ENCODE measurements at places on chromosomes 11 and 22.

DNA sequence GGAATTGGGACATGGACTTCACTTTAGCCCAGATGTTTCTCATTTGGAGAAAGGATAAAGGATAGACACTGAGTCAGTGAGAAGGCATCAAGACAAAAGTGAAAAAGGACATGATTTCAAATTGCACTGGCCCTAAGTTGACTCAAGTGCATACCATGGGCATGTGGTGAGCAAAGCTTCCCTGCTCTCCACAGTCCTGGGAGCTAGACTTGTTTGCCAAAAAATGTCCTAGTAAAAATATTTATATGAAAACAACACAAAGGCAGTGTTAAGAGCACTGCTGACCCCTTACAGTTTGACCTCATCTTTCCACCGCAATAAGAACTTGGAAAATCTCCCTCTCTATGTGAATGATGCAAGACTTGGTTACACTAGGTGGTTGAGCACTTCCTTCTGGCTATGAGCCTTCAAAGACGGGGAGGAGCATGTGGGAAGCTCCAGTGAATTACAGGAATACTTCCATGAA lies 46.5 kb upstream of the FIBIN start:
- no peak for DNase-seq

DNA sequence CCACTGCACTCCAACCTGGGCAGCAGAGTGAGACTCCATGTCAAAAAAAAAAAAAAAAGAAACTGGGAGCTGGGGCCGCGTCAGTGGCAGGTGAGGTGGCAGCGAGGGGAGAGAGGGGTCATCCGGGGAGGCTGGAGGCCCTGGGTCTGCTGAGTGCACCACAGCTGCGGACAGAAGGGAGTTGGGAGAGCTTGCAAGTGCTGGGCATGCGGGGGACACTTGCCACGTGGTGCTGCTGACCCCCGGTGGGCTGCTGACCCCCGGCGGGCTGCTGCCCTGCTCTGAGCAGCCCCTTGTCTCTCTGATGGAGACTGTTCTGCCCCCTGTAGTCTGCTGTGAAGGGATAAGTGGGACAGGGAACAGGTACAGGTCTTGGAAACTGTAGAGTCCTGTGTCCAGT lies 2.6 kb downstream of the DRAP1 start:
- DNase-seq, result no peak

- no peak for DNase-seq
Measured at GRCh38 chr22:23903328-23903971, 9.3 kb downstream of the MIF start.

GRCh38 chr22:18955696-18956095 lies 19.6 kb upstream of the PRODH start:
- no peak for DNase-seq

DNA sequence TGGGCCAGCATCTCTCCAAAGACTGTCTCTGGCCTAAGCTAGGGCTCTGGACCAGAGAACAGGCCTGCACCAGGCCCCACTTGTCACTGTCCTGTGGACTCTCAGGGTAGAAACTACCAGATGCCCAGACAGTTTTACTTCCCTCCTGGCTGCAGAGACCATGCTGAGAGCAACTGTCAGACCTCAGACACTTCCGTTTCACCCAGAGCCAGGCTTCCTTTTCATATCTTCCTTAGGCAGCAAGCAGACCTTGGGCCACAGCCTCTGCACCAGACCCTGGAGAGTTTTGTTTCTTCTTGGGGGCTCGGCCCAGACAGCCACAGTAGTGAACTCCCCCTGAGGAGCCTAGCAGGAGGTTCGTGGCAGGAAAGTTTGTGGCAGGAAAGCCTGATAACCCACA lies 12.1 kb upstream of the FCHSD2 start:
- DNase-seq, result no peak

GRCh38 chr11:119344291-119345010 lies 2.1 kb downstream of the MFRP start:
- DNase-seq, result no peak

- DNase-seq, result no peak
Measured at GRCh38 chr22:39392341-39392948, 7.1 kb upstream of the TAB1 start.

GRCh38 chr11:10538924-10539323 lies 2.1 kb downstream of the RNF141 start:
- no peak for DNase-seq

DNA sequence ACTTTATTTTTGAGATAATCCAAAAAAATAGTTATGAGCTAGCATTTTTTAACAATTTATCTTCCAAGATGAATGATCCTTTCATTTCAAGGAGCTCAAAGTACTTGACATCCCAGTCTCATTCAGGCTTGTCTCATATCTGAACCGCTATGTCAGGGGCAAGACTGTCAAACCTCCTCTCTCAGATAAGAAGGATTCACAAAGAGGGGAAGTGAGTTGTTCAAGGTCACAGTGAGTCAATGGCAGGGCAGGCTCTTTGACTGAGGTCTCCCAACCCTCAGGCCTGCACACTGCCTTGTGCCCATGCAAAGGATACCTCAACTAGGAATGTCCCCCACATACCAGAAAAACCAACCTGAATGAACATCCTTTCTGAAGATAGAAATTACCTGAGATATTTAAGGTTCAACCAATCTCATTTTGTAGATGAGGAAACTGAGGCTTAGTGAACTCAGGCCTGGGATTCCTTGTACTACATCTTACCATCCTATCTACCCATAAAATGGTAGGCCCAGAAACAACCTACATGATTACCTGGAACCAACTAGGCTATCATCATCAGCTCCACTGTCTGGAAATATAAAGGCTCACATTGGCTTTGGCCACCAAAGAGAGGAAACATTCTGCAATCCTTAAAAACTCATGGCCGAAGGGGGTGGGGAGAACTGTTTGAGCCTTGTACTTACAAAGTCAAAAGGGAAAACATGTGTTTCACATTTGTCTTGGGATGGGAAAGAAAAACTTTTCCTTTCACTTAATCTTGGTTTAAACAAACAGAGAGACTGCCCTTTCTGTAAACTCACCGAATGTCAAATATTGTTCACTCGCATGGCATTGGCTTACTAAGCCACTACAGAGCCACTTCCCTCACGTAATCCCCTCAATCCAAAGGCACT lies 51.1 kb downstream of the LIF start:
- DNase-seq, result no peak

GRCh38 chr11:74318241-74318932 lies 6.9 kb upstream of the P4HA3 start:
- DNase-seq, result no peak

GRCh38 chr11:36373016-36374010 lies 77.2 kb downstream of the PRR5L start:
- DNase-seq, result no peak

DNA sequence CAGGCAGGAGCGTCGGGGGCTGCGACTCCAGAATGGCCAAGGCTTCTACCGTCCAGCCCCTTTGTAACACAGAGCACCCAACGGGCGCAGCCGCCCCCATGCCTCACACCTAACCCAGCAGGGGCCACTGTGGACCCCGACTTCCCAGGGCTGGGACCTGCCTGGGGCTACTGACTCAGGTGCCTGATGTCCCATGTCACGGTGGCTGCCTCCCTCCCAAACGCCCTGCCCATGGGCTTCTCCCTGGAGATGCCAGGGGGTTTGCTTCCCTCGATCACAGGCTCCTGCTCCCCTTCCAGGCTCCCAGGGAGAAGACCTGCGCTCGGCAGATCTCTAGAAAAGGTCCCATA lies 84.0 kb downstream of the MYEOV start:
- DNase-seq, result no peak

GRCh38 chr11:67577951-67578350 lies 5.7 kb upstream of the GSTP1 start:
- no peak for DNase-seq

- DNase-seq, result no peak
Measured at GRCh38 chr11:113043698-113044097, 82.5 kb downstream of the NCAM1 start.

DNA sequence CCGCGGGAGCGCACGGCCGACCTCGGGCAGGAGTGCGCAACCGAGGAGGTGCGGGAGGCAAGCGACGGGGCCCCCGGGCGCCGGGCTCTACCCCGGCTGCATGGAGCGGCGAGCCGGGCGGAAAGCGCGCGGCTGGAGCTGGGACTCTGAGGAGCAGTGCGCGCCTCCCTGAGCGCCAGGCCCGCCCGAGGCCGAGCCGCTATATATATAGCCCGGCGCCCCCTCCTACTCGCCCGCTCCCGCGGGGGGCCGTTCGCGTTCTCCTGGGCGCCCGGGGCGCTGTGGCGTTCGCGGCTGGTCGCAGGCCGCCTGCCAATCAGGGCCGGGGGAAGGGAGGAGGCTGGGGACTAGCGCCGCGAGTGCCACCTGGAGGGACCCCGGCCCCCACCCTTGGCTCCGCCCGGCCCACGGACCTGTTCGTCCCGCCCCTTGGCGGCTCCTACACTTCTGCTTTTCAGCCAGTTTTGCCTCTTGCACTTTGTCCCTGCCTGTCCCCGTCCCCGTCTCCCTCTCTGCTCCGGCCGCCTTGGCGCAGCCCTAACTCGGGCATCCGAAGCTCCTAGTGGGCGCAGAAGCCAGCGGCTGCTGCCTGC lies at the start of gene FGF4:
Gene FGF4 (minus strand): TSS at position 179 of the 593 bp plus-strand sequence. CDS start 257 bp downstream, outside the sequence.
- DNase-seq, result no peak

- DNase-seq, result no peak
Measured at GRCh38 chr11:96215110-96215782, 127.7 kb downstream of the MAML2 start.

DNA sequence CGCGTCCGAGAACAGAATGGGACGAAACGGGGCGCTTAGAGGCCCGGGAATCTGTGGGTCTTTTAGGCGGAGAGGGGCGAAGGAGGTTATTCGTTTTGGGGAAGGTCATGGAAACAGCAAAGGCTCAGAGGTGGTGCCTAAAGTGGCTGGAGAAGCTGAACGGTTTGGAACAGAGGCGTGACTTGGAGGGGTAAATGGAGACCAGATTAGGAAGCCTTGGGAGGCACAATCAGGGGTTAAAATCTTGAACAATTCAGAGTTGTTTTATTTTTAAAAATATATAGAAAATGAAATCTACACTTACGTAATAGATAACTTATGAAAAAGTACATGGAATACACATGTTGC lies 247 bp upstream of the PLAAT5 start:
- no peak for DNase-seq

GRCh38 chr11:93484716-93485115 lies 58.5 kb downstream of the SMCO4 start:
- DNase-seq, result no peak

DNA sequence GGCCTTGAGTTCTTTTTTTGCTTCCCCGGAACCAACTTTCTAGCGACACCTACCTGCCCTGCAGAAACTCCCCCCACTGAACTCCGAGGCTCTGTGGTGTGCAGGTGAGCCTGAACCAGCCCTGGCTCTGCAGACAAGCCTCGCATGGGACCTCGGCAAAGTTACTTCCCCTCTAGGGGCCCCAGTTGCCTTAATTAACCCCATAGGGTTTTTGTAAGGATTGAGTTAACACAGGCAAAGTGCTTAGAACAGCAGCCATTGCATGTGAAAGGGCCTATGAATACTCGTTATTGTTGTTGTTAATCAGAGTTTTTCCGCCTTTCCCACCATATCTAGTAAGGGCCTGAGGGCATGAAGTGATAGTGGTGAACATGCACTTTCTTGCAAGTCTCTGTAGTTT lies 12.6 kb upstream of the SYT13 start:
- DNase-seq, result no peak

DNA sequence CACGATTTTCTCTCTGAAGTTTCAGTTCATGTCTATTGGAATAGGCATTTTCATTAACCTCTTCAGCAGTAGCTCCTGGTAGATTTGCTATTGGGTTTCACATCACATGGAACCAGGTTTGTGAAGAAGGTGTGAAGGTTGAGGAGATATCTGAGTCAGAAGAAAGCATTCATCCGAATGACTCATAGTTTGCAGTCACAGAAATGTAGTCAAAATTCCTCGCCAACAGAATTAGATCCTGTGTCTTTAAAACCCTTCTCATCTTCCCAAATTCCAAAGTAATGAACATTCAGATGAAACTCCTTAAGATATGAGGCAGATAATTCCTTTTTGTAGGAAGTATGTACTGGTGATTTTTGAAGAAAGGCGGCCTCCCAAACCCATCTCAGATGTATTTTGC lies 125.0 kb upstream of the LARGE1 start:
- no peak for DNase-seq

DNA sequence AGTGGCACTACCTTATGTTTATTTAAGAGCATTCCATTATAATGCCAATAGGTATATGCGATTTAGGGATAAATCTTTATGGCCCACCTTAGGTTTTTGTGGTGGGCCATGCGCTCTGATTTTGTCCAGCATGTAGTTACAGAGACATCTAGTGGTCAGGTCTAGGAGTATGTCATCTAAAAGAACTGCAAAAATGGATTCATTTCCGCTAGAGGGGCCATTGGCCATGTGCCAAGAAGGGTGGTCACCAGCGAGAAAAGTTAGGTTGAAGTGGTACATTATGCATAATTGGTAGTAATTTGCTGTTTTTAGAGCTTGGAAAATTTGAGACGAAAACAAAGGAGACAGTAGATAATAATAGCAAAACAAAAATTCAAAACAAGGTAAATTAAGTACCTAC lies 27.7 kb downstream of the LRRC4C start:
- no peak for DNase-seq

GRCh38 chr11:14413307-14414069 lies 54.5 kb upstream of the RRAS2 start:
- DNase-seq, result no peak

DNA sequence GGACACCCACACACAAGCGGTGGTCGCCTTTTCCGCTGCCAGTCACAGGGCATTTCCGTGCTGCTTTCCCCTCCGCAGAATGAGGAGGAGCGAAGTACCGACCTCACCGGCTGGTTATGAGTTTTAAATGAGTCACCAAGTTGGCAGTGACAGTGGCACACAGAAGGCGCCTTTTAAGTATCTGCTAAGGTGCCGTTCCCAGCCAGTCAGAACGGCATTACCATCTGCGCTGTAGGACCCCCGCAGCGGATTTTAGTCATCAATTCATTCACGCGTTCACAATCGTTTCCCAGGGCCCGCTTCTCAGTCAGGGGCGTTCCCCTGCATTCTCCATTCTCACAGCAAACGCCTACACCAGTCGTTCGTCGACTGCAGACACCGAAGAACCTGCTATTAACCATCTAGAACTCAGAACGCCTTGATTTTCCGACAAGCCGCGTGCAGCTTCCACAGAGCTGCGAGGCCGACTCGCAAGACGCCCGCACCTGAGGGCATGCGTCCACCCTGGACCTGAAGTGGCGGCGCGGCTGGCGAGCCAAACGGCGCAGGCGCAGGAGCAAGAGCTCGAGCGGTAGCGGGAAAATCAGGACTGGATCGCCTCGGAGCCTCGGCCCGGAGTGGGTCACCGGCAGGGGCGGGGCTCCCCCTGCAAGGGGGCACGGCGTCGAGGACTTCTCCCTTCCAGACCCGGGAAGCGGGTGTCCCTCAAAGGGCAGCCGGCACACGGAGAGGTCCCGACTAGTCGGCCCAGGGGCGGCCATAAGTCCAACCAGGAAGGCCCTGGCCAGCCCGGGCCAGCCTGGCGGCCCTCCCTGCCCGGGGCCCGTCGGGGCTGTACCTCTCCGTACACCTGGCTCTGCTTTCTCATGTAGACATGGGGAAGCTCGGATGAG lies 642 bp downstream of the CYP2R1 start:
- DNase-seq, result peak; percentile 85

DNA sequence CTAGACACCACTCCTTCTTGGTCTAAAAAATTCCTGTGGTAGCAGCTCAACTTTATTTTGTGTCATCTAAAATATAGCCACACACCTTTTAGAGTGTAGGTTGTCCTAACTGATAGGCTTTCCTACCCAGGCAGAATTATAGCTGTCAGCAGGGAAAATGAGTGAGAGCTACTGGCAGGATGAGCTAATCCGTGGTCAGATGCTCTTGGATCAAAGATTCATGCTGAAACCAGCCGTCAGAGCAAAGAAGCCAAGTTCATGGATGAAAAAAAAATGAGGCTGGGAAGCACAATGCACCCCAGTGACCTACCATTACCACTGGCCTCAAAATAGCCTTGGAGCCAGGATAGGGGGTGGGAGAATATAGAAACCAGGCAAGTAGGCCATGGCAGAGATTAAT lies 113.1 kb upstream of the BLID start:
- no peak for DNase-seq
